GM13977 (cell line): ENCODE measurements at places on chromosomes 2 and 18.

- DNase-seq = peak; percentile 23
Observed at GRCh38 chr18:63850020-63850419, 37.5 kb upstream of the SERPINB2 start.

DNA sequence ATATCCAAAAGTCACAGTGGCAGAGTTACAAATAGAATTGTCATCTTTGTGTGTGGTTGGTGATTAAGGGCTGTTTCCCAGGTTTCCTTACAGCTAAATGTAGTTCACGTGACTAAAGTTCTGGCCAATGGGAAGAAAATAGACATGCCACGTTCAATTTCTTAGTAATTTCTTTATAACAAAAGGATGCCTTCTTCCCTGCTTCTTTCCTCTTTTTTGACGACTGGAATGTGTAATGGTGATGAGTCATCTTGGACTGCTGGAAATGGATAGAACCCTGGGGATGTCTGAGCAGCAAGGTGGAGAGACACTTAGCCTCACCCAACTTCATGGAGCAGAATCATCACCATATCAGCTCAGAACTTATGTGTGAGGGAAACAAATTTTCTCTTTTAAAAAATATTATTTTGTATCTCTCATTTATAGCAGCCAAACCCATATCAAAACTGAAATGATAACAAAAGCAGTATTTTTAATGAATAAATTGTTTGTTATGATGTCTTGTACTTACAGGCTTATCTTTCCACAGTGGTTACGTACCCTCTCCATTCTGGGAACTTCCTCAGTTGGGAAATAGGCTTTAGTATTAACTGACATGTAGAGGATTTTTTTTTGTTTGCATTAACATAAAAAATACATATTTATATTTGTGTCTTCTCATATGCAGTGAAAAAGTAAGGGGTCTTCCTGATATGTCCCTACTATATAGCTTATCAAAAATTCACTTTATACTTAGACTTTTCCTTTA lies 91.1 kb upstream of the CDH2 start:
- no peak for DNase-seq

GRCh38 chr18:79420033-79420745 lies 24.5 kb downstream of the NFATC1 start:
- no peak for DNase-seq

DNA sequence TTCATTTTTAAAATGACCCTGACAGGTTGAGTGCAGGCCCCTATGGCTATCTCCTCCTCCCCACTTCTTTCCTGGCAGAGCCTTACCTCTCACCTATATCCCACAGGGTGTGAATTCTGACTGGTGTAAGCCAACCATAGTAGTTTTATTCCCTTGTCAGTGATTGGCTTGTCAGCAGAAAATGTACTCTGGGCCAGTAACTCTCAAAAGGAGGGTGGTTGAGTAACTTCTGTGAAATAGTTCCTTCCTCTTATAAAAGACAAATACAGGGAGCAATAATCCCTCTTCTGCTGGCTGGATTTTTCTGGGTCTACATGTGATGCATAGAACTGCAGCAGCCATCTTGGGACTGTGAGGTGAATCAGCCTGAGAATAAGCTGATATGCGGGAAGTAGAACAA lies 83.4 kb downstream of the RAPH1 start:
- no peak for DNase-seq

DNA sequence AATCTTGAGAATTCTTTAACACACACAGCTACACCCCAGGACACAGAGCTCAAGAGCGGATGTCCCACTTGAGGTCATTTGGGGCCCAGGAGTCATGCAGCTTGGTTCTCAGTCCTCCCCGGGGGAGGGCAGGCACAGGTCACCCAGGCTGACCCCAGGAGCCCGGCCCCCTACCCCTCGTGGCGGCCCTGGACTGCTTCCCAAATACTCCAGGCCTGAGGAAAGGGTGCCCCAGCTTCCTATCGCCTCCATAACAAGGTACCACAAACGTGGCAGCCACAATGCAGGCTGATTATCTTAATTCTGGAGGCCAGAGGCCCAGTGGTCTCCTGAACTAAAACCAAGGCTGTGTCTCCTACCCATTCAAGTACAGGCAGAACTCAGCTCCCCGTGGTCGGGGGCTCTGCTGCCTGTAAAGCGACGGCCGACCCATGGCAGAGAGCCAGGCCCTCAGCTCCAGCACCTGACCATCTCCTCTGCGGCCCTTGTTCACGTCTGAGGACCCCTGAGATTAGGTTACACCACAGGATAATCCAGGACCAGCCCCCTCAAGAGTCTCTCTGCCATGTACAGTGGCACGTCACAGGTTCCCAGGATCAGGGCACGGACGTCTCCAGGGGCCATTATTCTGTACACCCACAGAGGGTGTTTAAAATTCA lies 10.5 kb downstream of the SLC66A2 start:
- DNase-seq = no peak

DNA sequence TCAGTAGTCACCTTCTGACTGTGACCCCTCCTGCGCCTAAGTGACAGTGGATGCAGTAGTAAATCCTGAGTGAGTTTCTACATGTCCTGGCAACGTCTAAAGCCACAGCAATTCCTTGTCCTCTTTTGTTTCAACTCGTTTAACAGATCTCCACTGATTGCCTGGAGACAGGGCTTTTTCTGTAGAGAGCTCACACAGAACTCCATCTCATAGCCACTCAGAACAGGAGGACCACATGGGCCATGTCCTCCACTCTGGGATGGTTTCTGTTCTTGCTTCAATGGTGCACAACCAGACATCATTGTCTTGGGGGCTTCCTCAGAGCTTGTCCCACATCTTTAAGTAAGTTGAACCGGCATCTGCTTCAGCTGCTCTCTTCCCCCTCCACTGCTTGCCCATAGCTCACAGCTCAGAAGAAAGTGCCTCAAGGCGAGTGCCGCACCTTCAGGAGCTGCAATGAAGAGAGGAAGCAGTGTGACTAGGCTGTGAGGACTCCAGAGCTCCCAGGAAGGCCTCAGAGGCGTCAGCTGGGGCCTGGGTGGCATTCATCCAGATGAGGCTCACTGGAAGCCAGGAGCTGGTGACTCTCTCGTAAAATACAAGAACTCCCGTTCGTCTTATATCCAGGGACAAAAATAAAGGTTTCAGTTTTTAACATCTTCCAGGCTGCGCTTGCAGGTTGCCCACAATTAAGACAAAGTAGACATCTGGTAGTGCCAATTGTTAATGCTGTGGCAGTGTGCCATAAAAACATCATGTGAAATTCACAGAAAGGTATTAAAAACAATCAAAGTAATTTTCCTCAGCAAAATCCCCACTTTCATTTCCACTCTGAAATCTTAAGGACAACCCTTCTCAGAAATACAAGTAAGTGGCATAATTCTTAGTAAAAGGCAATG lies 37.3 kb downstream of the ST3GAL5 start:
- DNase-seq = no peak

DNA sequence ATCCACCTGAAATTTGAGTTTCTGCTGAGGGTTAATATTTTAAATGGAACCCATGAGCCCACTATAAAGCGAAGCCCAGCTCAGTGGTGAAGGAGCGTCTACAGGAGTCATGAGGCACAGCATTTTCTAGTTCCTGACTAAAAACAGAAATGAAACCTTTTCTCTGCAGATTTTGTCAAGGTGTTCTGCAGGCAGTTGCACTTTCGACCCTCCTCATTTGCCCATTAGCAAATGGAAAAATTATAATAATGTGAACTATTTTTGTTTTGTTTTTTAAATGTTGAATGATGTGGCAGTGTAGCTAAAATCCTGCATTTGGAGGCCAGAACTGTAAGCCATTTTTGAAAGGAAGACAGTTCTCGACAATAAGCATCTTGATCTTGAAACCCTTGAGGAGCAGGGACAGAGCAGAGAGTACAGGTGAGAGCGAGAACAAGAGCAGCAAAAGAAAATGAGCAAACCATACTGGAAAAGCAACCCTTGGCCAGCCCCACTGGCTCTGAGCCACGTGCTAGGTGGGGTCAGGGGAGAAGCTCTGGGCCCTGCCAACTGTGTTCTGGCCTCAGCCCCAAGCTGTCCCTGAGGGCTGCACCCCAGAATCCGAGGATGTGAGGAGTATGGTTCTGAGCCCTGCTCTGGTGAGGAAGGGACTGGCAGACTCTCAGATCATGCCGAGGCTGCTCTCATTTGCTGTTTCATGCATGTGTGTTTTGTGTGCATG lies 26.4 kb upstream of the COPS8 start:
- DNase-seq = peak; percentile 75

DNA sequence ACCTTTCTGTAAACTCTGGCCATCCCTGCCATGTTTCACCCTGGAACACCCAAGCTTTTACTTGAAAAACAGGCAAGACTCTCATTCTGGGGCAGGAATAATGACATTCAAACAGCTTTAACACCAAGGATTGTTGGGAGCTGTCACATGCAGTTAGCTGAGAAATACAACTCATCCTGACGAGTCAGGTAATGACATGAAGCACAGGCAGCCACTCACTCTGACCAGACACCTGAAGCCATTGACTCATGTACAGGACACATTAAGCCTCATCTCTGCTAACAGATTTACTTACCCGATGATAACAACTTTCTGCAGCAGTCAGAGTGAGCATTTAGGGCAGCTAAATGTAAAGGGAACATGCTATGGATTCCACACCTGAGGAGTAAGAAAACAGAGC lies 163.1 kb upstream of the PGAP1 start:
- DNase-seq = no peak

- no peak for DNase-seq
Observed at GRCh38 chr2:54559593-54560145, 103.5 kb downstream of the SPTBN1 start.

DNA sequence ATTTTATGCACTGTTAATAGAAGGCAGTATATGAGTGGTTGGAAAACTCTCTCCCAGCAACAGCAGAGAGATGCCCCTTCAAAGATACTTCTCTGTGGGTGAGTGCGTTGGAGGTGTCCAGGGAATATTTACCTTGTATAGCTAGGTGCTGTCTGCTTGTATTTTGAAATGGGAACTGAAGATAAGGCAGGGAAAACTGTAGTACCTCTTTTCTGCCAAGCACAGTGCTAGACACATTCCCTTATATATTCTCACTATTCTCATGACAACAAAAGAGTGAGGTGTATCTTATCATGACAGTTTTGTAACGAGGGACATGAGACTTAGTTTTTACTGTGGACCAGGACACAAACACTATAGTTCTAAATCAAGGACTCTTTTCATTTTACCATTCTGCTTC lies 2.1 kb downstream of the TTC39C start:
- no peak for DNase-seq

- peak; percentile 4 for DNase-seq
Observed at GRCh38 chr2:16900405-16901025, 234.9 kb upstream of the CYRIA start.

DNA sequence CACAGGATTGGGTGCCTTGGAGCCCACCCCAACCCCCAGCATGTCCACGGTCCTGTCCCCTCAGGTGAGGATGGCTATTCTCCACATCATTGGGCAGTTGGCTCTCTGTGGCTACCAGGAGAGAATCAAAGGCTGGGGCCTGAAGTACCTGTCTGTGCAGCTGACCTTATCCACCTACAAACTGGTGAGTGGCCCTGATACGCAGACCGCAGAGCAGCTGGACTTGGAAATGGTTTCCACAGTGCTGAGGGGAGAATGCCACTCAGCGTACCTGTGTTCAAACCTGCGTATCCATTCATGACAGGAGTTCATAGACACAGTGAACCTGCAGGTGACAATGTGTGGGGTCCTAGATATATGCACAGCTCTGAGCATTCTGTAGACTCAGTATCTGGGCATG lies 21.6 kb downstream of the MROH2A start:
- DNase-seq = no peak
